NCI-H524 treated with DMSO at 0.1 percent for 48 hours (cell line): ENCODE measurements at places on chromosomes 2 and 18.

DNA sequence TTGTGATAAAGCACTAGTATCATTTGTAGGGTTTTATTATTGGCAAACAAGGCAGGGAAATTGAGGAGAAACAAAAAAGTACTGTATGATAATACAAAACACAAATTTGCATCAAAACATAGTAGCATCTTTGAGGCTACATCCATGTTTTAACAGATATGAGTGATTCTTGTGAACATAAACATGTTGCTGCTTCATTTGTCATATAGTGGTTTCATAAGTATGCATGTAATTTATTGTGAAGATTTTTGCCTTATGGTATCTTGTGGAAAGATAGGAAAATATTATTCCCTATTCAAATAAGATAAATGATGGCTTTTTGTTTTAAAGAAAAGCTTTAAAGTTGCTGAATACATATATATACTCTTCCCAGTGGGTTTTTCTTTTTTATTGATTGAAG is 60.3 kb downstream of the VRK2 start:
- no peak for DNase-seq

- no peak for DNase-seq
Measured at GRCh38 chr2:219461047-219461514, 26.4 kb downstream of the SPEG start.

GRCh38 chr2:69624611-69625010 is 18.9 kb downstream of the AAK1 start:
- DNase-seq = no peak

- DNase-seq = no peak
Measured at GRCh38 chr2:132550946-132551345, 119.1 kb downstream of the LYPD1 start.

DNA sequence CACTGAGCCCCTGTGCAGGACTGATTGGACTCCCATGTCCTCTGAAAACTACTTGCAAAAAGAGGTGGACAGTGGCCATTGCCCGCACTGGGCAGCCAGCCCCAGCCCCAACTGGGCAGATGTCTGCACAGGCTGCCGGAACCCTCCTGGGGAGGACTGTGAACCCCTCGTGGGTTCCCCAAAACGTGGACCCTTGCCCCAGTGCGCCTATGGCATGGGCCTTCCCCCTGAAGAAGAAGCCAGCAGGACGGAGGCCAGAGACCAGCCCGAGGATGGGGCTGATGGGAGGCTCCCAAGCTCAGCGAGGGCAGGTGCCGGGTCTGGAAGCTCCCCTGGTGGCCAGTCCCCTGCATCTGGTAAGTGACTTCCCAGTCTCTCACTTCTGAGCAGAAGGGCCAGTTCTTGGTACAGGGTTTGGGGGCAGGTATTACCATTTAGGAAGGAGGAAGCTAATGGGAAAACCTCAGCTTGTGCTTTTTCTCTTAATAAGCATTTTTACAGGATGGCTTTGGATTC is 44.1 kb downstream of the TNFRSF11A start:
- DNase-seq = no peak

GRCh38 chr2:219081701-219082331 is 21.1 kb upstream of the IHH start:
- DNase-seq = no peak

GRCh38 chr2:147572622-147573021 is 272.2 kb upstream of the ACVR2A start:
- DNase-seq = no peak

DNA sequence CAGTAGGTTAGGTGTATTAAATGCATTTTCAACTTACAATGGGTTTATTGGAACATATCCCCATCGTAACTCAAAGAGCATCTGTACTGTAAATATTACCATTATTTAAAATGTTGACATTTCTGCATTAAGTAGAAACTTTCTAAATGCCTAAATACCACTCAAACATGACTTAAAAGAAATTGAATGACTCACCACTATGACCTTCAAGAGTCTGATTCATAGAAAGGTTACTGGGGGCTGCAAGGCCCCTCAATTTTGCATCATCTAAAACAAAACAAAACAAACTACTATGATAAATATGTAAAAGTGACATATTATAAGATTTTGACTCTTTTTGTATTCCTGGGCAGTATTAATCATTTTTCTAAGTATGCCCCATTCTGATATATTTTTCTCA is 7.6 kb downstream of the WDR35 start:
- no peak for DNase-seq

- no peak for DNase-seq
Measured at GRCh38 chr2:215156453-215156852, 18.0 kb upstream of the ABCA12 start.

GRCh38 chr2:32746669-32747068 is 118.8 kb downstream of the TTC27 start:
- DNase-seq = no peak

DNA sequence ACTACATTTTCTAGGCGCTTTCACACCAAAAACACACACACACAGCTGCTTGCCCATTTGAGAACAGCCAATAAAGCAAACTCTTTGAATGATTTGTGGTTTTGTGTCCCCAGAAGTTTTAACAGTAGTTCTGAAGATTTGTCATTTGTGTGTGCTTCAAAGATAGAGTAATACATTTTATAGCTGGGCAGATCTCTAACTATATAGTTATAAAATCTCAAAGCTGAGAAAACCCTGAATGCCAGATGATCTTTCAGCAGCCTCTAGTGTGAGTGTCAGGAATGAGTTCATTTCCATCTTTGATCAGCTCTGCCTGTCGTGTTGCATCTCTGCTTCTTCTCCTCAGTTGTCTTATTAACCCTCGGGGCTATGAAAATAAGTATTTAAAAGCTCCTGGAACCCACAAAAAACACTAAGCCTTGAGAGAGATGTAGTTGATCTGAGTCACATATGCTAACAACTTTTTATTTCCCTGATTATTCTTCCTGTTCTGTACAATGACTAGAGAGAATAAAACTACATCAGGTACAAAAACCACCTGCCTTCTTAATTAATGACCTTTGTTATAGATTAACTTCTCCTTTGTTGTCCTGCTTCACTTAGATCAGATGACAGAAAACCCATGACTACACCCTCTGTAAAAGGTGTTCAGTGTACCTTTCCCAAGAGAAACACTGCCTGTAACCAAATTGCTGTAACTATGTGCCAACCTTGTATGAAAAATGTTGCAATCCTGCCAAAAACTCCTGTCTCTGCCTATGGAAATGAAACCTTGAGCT is 30.0 kb upstream of the SLC3A1 start:
- no peak for DNase-seq

DNA sequence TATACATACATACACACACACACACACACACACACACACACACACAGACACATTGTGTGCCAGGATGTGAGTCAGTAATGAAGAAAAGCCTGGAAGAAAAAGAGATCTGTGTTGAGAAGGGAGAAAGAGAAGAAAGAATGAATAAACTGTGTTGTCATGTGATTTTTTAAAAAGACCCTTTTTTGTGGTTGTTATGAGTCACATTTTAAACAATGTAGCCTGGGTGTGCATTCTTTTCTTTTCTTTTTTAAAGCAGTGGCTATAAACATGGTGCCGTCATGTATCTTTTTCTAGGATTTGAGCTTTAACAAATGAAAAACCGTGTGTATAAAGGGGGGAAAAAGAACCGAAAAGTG is 87.2 kb downstream of the NRP2 start:
- DNase-seq = no peak

DNA sequence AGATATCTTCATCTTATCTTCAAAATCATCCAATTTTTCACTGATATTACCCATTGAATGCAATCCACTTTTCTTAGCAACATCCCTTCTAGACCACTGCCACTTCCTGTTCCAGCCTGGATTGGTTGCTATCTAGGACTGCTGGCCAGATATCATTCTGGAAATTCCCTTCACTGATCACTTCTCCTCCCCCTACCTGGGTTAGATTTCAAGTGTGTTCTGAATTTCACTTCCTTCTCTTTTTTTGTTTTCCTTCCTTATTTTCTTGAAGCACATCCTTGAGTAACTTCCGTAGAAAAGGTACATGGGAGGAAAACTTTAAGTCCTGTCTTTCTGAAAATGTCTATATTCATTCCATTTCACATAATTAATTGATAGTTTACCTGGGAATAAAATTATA is 82.0 kb upstream of the IL1R2 start:
- no peak for DNase-seq

DNA sequence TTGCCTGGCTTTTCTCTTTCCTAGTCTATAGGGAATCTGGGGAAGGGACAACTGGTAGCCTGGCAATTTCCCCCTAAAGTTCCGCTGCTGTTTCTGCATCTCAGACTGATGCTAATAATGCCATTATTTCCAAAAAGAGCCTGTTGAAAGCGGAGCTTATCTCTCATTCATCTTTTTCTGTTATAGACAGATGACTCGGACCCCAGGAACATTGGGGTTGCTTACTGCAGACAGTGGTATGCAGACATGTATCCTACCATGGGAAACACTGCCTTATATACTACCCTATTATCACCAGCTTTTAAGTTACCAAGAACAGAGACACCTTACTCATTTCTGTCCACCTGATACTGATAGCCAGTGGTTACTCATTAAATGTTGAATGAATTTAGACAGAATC is 15.3 kb downstream of the ETAA1 start:
- no peak for DNase-seq
